Lower lobe of right lung (tissue), 2 donors: ENCODE measurements at places on chromosomes 4 and X. TPM values are rescaled to one million over a fixed set of nuclear protein-coding genes. Genes with fewer than 3 reads are reported as not detected.

Gene TBC1D14
- total RNA-seq: 60.7 TPM

DNA sequence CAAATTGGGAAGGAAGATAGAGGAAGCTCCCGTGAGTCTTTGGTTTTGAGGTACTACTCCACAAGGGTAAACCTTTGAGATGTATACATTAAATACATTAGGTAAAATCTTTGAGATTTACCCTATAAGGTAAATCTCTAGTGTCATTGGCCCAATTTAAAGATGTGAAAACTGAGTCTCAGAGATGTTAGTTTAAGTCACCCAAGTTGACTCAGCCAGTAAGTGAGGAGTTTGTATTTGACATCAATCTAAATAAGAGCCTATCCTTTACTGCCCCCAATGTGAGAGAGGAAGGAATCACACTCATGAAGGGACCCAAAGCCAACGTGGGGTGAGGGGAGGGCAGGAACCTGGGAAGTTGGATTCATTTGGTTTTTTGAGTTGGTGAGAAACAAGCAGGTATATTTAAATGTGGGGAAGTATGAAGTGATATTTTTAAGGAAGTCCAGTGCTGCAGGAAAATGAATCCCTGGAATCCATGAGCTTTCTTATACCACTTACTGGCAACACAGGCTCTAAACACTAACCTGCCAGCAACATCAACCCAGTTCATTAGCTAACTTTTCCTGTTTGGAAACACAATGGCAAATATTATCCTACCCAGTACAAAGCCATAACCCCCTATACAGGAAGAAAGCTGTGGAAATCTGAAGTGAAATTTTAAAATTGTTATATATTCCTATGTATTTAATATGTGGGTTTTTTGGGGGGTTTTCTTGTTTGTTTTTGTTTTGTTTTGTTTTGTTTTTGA is 55.3 kb downstream of the PALLD start:
- no peak overlapping the region for H3K27ac ChIP-seq
- no peak overlapping the region for H3K4me3 ChIP-seq
- H3K27me3 ChIP-seq: no peaks in the 10 kb centered on the region

- H3K4me3 ChIP-seq: no peak overlapping the region
- H3K27me3 ChIP-seq: no peaks in the 10 kb centered on the region
- no peaks in the 10 kb centered on the region for H3K4me1 ChIP-seq
- DNase-seq: no peak
- H3K36me3 ChIP-seq: no peaks in the 10 kb centered on the region
- no peak overlapping the region for H3K27ac ChIP-seq
These were observed 378.8 kb downstream of the BCOR start for GRCh38 chrX:39718981-39719380.

DNA sequence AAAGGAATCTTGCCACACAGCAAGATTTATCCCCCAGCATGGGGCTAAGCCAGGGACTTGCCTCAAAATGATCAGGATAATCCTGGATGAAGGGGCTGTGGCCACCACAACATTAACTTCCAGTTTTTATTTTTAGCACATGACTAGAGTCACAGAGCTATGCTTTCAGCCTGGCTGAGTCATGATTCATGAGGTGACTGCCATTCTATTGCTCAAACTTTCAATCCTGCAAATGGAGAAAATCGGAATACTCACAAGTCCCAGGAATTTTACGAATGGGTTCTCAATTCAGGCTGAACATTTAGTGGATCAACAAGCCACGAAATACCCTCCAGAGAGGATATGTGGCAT is 70.7 kb upstream of the HPGD start:
- DNase-seq: no peak
- H3K4me3 ChIP-seq: no peak overlapping the region
- H3K4me1 ChIP-seq: peaks cover 4% of the 10 kb centered on the region
- no peaks in the 10 kb centered on the region for H3K36me3 ChIP-seq

- DNase-seq: no peak
- H3K36me3 ChIP-seq: no peaks in the 10 kb centered on the region
- H3K27me3 ChIP-seq: no peaks in the 10 kb centered on the region
- H3K4me1 ChIP-seq: no peaks in the 10 kb centered on the region
These were observed 108.4 kb downstream of the LINC00632 start for GRCh38 chrX:140817943-140818342.

DNA sequence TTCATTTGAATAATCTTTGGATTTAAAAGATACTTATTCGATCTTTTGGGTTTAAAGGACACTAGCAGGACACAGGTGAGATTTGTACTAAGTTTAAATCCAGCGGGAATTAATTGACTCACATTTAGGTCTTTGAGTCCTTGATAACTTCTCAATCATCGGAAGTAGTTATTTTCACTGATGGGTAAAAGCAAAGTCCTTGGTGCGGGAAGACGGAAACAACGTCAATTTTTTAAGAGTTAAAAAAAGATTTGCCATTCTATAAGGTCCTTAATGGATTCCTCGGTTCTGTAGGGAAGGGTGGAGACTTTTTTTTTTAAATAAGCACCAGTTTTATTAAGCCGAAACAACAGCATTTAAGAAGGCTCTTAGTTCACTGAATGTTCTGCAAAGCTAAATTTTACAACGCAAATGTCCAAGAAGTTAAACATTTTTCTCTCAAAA is 2.9 kb downstream of the TMSB4X start:
- H3K4me3 ChIP-seq: peak overlapping the region; percentile 76
- H3K36me3 ChIP-seq: peaks cover 6% of the 10 kb centered on the region
- peak overlapping the region; percentile 98 for H3K27ac ChIP-seq
- H3K27me3 ChIP-seq: no peaks in the 10 kb centered on the region
- H3K4me1 ChIP-seq: no peaks in the 10 kb centered on the region
